ENCODE measurements at places on chromosomes 7 and 10. TPM values are rescaled to one million over a fixed set of nuclear protein-coding genes. Genes with fewer than 3 reads are reported as not detected.

ASIC3 gene
- total RNA-seq, result under 0.01 TPM

ZRANB1 gene
- total RNA-seq, result 31.9 TPM

RBM17 gene
- total RNA-seq, result 60.8 TPM

PDE6C gene
- not detected for total RNA-seq

TIMM23B gene
- 17.2 TPM for total RNA-seq

SHH gene
- total RNA-seq, result under 0.01 TPM

SH2B2 gene
- 1.2 TPM for total RNA-seq

SH2D4B gene
- under 0.01 TPM for total RNA-seq

PRF1 gene
- not detected for total RNA-seq

ACTL6B gene
- total RNA-seq, result not detected

RASSF4 gene
- 20.6 TPM for total RNA-seq

FKBP6 gene
- not detected for total RNA-seq

FOXI2 gene
- not detected for total RNA-seq

DHX32 gene
- total RNA-seq, result 57.5 TPM

NKX1-2 gene
- total RNA-seq, result not detected

MMP21 gene
- not detected for total RNA-seq

INMT gene
- total RNA-seq, result 6.9 TPM

BTAF1 gene
- 60.9 TPM for total RNA-seq

PAX4 gene
- not detected for total RNA-seq
